ENCODE measurements at places on chromosomes 16 and 17.

DNA sequence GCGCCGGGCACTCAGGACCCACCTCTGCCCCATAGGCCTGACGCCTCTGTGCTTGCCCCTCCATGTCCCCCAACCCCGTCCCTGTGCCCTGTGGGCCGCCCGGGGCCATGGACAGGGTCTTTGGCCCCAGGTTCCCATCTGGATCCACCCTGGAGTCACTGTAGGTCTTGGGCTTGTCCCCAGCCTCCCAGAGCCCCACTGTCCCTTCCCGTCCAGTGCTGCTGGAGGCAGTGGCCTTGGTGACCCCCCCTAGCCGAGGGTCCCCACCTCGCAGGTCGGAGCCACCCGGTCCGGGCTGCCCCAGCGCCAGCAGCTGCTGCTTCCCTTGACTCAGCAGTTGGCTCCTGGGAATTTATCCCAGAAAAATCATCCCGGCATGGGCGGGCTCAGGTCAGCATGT lies 49.3 kb downstream of the ZFPM1 start:
- DNase-seq, result no peak

GRCh38 chr16:46991729-46992704 lies 18.5 kb upstream of the DNAJA2 start:
- no peak for DNase-seq

- no peak for DNase-seq
Measured at GRCh38 chr16:1070084-1070863, 2.3 kb upstream of the SSTR5 start.

- DNase-seq, result no peak
Measured at GRCh38 chr17:52025236-52025635, 133.3 kb downstream of the CA10 start.

GRCh38 chr16:69851491-69852240 lies 89.5 kb downstream of the WWP2 start:
- DNase-seq, result no peak

GRCh38 chr17:73585583-73585982 lies 58.7 kb downstream of the SDK2 start:
- no peak for DNase-seq

GRCh38 chr16:63289834-63290460 lies 1253.7 kb upstream of the CDH8 start:
- peak; percentile 0 for DNase-seq

GRCh38 chr17:42676424-42677011 lies at the start of gene PLEKHH3:
PLEKHH3 (minus strand) TSS chr17:42676994; CDS start chr17:42676563, 431 bp downstream.
- peak; percentile 57 for DNase-seq

DNA sequence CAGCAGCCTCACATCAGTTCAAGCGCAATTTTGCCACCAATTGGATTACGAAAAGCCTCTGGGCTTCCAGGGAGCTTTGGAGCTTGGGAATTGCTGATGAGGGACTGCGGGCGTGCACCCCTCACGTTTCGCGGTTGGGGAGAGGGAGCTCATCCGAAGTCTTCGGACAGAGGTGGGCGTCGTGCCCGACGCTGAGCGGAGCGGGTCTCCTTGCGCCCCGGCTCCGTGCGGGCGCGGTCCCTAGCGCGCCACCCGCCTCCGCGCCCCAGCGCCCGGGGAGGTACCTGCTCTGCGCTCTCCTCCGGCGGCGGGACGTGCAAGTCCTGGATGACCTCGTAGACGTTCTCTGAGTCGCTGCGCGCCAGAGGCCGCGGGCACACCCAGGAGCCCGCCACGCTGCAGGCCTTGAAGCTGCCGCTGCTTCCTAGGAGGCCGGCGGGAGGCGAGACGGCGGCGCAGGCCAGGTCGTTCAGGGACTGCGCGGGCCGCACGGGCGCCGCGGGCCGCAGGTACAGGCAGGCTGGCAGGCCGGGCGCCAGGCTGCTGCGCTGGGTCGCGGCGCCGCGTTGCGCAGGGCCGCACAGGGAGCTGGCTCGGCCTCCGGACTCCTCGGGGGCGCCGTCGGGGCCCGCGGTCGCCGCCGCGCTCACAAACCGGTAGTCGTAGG lies 3.2 kb downstream of the ARHGAP27 start:
- DNase-seq, result no peak

- DNase-seq, result no peak
Measured at GRCh38 chr17:77264617-77265230, 124.0 kb downstream of the SEC14L1 start.

DNA sequence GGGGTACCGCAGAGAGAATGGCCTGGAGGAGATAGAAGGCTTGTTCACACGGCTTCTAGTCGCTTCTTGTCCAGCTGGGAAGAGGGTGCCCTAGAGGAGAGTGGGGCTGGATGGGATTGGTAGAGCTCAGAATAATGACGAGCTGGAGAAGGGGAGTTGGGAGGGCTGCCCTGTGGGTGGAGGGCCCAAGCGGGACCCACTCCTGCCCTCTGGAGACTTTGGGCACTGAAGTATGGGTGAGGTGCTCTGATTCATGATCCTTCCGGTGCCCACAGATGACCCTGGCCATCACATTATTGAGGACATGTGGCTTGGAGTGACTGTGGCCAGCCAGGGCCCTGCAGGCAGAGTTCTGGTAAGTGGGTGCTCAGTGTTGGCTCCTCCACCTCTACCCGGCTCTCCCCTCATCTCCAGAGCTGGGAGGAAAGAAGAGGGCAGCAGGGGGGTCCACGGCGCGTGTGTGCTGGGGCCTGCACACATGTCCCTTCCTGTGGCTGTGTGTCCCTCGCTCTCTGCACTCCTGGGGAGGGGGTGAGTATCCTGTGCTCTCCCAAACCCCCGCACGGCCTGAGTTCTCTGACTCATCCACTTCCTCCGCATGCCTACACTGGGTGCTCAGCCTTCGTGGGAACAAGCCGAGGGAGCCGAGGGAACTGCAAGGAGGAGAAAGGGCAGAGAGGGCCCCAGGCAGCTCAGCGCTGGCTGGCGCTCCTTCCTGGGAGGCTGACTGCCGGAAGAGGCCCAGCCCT lies 8.5 kb downstream of the ITGA3 start:
- peak; percentile 97 for DNase-seq
